Activated naive CD4-positive, alpha-beta T cell treated with anti-CD3 and anti-CD28 coated beads, Interleukin-2, amount 10 ng/mL, durations not matched to agents 5 hours and 36 hours (primary cell): ENCODE measurements at places on chromosomes 2 and 18. TPM values are rescaled to one million over a fixed set of nuclear protein-coding genes. Genes with fewer than 3 reads are reported as not detected.

Gene ASB3
- 25.1 TPM for total RNA-seq

Gene PAX8
- total RNA-seq = 1.6 TPM

Gene RUFY4
- total RNA-seq = 0.88 TPM

Gene C1QL2
- total RNA-seq = not detected

Gene SP9
- not detected for total RNA-seq

Gene ANKRD53
- total RNA-seq = not detected

Gene MLPH
- total RNA-seq = not detected

Gene APCDD1
- total RNA-seq = not detected

Gene CCDC142
- 26.2 TPM for total RNA-seq

Gene NPPC
- not detected for total RNA-seq

Gene PAX3
- not detected for total RNA-seq

Gene EIF4E2
- total RNA-seq = 72.2 TPM

Gene HTR2B
- not detected for total RNA-seq

Gene ZNF521
- not detected for total RNA-seq

Gene SKOR2
- not detected for total RNA-seq

Gene ITGB6
- not detected for total RNA-seq

Gene CERKL
- not detected for total RNA-seq

Gene TUBA4B
- not detected for total RNA-seq

Gene FHOD3
- total RNA-seq = not detected

Gene INO80C
- total RNA-seq = 22.1 TPM

Gene STPG4
- 0.34 TPM for total RNA-seq

Gene TMEM169
- 3.0 TPM for total RNA-seq

Gene PDE1A
- not detected for total RNA-seq

Gene NTSR2
- not detected for total RNA-seq

Gene LRRTM4
- total RNA-seq = not detected

Gene TMX3
- total RNA-seq = 53.6 TPM

Gene IL36A
- not detected for total RNA-seq

Gene CABYR
- 1.2 TPM for total RNA-seq

Gene REEP1
- total RNA-seq = 0.28 TPM

Gene FNDC4
- total RNA-seq = 0.22 TPM

Gene TUBA3E
- total RNA-seq = not detected
